CD4-positive, alpha-beta T cell treated with Interleukin-4 for 1 hour (primary cell): ENCODE measurements at places on chromosomes 1 and 21.

DNA sequence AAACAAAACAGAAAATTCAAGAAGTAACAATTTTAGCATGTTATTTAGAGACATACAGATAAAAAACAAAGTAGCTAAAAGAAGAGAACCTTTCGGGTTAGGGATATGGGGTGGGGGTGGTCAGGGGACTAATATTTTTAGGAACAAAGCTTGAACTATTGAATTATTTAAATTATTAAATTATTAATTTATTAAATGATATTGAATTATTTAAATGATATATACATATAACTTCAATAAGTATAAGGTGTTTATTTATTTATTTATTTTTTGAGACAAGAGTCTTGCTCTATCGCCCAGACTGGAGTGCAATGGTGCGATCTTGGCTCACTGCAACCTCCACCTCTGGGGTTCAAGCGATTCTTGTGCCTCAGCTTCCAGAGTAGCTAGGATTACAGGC, 36.0 kb downstream of the EIF2B3 start:
- no peak for DNase-seq

- DNase-seq = no peak
These were observed 42.9 kb downstream of the VCAM1 start for GRCh38 chr1:100762461-100762860.

- DNase-seq = no peak
These were observed 21.5 kb downstream of the SPATA6 start for GRCh38 chr1:48450505-48450904.

DNA sequence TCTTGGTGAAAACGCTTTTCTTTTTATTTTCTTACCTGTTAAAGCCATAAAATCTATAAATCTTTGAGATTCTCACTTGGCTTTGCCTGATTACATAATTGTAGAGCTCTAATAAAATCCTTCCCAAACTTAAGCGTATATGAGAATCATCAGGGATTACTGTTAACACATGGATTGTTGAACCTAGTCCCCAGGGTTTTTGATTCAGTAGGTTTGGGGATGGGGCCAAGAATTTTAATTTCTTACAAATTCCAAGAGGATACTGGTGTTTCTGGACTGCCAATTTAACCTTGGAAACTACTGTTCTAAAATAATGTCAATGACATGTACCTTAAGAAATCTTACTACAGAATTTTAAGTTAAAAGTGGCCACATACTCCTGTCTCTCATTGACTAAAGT, 694.2 kb downstream of the BRINP3 start:
- DNase-seq = no peak

DNA sequence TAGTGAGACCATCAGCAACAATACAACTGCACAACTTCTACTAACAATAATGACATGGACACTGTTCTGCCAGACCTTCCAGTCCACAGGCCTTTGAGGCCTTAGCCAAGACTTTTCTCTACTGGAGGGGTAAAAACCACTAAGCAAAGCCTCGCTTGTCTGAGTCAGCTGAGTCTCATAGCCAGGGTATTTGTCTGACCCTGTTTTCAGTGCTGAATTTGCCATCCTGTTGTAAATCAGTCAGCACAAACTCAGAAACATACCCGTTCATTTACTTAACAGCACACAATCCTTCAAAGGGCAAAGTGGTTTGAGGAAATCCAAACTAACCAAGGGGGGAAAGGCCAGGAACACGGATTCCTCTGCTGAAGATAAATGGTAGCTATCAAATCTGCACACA, 537.8 kb downstream of the SMYD3 start:
- no peak for DNase-seq
